ENCODE measurements at places on chromosomes 3 and 15.

GRCh38 chr15:59399465-59400102 is 26.9 kb upstream of the MYO1E start:
- no peak for DNase-seq

DNA sequence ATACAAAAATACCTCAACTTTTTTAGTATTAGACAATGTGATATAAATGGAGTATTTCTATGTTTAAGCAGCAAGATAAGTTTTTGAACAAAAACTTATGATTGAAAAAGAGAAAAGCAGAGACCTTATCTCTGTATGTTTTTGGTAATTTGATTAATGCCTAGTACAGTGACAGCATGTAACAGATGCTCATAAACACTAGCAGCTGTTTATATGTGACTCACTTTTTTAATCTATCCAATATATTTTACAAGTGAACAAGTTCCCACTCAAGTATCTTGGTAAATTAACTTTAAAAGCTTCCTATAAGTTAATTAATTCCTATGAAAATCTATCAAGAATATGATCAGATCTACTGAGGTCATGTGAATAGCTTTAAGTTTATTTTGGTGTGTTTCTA is 55.1 kb downstream of the NGLY1 start:
- no peak for DNase-seq

DNA sequence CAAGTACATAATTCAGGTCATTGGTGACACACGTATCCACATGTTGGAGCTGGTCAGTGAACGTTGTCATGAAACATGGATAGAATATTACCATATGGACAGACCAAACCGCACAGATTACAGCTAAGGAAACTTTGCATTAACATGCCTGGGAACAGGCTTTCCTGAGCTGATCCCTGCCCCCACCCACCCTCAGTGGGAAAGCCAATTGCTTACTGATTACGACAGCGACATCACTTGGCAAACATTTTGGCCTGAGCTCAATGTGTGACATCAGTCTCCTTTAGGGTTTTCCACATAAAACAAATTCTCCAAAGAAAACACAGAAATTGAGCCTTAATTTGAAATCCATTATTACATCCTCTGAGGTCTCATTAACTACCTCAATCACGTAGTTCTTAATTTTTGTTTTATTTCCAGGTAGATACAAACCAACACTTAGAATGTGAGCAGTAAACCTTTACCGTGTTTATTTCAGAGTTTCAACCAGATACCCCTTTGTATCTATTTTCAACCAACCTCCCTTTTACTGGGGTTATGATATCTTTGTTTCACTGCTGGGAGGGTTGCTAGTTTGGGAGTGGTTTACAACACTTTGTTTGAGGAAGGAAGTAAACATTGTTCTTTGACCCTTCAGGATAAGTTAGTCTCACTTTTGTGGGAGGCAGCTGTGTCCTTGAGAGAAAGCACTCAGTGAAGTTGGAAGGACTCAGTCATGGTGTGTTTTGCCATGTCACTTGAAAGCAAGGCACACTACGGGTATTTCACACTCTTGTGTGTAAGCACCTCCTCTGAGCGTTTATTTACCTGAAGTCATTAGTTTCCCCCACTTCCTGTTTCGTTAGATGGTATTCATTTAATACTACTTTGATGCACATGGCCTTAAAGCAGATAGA is 103.1 kb downstream of the CMSS1 start:
- DNase-seq: no peak

DNA sequence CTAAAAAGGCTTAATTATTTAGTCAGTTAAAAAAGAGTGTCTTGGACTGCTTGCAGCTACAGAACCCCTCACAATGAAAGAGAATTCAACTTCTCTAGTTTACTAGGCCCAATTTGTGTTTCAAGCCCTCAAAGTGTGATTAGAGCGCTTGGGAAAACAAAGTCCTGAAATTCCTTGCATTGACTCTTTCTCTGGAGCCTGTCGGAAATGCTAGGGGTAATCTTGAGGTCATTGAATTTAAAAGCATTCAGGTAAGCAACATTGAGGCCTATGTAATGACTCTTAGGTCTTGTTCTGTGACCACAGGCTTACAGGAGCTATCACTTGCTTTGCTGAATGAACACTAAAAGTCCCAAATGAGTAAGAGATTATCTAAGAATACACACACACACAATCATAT is 186.0 kb downstream of the NLGN1 start:
- no peak for DNase-seq

DNA sequence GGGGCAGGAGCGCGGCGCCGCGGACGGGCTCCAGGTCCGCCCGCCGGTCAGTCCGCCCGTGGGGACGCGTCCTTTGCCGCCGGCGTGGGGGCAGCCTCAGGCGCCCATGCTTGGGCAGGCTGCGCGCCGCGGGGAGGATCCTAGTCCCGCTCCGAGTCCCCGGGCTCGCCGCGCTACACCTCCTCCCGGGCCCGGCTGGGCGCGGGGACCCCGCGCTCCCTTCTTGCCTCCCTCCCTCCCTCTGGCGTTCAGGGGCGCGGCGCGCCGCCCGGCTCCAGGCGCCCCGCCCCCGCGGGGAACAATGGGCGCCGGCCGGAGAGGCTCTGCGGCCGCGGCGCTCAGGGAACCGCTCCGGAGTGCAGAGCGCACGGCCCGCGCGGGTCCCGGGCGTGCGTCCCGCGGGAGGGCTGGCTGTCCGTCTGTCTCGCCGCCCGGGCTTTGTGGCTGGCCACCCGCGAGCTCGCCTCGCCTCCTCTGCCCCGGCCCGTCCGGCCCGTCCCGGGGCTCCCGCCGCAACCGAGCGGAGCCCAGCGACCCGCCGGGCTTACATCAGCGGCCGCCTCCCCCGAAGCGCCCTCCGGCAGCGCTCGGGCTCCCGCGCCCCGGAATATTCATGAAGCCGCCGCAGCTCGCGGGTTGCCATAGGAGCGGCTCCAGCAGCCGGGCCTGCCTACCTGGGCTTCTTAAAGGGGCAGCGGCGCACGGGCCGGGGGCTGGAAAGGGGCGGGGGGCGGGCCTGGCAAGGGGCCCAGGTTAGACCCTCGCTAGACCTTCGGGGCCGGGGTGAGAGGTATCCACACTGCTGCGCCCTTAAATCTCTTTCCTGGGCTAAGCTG is at the start of gene HCN4:
Gene HCN4 (minus strand): TSS at position 658 of the 836 bp plus-strand sequence. CDS start 688 bp downstream, outside the sequence.
- DNase-seq: no peak

DNA sequence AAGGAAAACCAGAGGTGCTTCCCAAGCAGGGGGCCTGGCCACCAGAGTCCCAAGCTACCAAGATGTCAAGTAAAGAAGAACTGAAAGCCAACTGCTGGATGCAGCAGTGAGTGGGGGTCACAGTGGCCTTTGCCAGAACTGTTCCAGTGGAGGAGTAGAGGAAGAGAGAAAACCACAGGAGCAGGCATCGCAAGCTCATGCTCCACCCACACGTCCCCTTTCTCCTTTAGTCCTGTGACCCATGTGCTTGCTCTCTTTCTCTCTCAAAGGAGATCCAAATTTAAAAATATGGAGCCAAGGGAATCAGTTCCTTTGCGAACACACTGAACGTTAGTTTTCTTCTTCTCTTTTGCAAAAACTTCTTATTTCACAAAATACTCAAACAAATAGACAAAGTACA is 12.4 kb upstream of the ABHD2 start:
- no peak for DNase-seq

DNA sequence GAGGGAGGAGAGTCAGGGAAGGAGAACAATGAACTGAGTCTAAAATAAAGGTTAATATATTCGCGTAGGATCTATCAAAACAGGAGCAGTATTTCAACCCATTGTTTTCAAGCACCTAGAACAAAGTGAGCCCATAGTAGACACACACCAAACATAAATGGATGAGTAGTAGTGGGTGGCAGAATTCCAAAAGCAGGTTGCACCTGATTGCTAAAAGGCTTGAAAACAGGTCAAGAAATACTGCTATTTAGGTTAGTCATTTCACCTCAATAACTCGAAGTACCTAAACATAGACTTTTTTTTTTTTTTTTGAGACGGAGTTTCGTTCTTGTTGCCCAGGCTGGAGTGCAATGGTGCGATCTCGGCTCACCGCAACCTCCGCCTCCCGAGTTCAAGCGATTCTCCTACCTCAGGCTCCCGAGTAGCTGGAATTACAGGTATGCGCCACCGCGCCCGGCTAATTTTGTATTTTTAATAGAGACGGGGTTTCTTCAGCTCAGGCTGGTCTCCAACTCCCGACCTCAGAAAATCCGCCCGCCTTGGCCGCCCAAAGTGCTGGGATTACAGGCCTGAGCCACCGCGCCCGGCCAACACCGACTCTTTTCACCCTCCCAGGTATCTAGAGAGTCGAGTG is 855 bp upstream of the ABHD5 start:
- no peak for DNase-seq

DNA sequence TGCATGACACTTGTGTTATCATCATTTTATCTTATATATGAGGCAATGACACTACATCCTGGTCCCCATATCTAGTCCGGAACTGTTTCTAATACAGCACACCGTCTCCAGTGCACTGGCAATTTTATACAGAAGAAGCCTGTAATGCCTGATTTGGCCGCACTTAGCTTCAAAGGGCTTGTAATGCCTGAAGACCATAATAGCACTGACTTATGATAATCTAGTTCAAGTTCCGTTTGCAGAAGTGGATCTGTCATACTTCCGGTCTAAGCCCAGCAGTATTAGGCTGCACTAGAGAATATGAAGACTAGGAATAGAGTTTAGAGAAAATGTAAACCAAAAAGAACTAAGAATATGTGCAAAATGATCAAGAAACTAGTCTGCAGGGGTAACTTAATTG is 1.3 kb downstream of the BNIP2 start:
- DNase-seq: no peak

GRCh38 chr3:46705751-46706552 is 4.8 kb downstream of the TMIE start:
- no peak for DNase-seq

GRCh38 chr3:159082519-159082918 is 280.7 kb downstream of the MFSD1 start:
- DNase-seq: no peak

GRCh38 chr15:72845981-72846383 is 62.4 kb upstream of the ADPGK start:
- no peak for DNase-seq

DNA sequence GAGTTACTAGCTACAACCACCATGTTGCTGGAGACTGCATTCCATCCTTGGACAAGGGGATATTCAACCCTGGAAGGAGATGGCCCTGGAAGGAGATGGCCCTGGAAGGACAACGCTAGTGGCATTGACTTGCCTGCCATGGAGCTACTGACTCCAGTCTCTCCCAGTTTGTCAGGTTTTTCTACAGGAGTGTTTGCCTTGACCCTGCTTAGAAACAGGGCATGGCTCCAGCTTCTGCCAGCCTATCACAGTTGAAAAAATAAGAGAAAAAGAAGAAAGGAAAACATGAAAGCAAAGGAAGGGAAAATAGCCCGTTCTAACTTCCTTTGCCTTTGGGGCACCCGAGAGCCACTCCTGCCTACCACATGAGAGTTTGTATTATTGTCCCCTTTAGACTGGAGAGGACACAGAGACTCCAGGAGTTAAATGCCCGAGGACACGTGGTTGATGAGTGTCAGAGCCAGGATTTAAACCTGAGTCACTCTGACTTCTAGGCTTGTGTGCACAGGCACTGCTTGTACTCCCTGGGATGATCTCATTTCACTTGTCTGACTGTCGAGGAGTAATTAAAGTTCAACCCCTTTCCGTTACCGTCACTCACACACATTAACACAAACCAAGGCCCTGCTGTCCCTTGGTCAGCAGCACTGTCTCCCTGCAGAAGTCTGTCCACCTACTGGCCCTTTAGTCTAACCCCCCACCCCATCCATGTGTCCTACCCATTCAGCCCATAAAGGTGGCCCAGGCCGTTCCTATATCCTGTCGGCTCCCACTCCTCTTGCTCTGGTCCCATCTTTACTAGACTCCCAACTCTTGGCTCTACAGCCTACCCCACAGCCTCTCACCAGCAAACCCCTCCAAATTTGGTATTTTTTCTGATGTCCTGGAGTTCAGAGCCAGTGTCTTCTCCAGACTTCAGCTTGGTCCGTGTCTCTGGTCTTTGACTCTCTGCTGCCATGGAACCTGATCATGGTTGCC is 46.1 kb downstream of the C2CD4A start:
- no peak for DNase-seq

- no peak for DNase-seq
Measured at GRCh38 chr3:127606981-127607595, 8.9 kb downstream of the MCM2 start.

- DNase-seq: no peak
Measured at GRCh38 chr15:83206526-83207008, 1.1 kb downstream of the HDGFL3 start.

DNA sequence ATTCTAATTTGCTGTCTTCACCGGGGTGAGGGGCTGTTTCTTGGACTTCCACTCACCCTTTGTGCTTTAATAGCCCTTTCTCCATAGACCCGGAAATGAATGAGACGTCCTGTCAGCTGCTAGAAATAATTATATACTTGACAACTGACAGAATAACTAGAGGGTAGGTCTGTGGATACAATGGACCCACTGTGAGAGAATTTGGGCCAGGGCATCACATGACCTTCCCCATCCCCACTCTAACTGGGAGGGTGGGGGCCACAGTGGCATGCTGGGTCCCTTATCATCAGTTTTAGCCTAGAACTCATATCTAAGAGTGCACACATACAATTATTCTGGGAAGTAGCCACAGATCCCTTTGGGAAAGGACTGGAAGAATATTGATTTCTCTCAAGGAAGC is 25.9 kb upstream of the MINAR1 start:
- DNase-seq: no peak

DNA sequence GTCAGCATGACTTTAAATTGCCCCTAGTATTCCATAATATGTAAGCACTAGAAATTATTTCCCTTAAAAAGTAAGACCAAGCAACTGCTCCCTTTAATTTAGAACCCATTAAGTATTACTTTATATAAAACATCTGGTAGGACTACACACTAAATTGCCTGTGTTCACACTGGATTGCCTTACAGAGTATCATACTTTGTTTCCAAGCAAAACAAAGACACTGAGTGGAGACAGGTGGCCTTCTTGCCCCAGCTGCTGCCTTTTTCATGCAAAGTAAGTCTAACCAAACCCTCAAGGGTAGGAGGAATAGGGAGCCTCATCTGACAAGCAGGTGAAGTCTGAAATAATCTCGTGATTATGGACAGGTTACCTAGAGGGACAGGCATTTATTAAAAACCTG is 87.3 kb downstream of the PEX5L start:
- no peak for DNase-seq

DNA sequence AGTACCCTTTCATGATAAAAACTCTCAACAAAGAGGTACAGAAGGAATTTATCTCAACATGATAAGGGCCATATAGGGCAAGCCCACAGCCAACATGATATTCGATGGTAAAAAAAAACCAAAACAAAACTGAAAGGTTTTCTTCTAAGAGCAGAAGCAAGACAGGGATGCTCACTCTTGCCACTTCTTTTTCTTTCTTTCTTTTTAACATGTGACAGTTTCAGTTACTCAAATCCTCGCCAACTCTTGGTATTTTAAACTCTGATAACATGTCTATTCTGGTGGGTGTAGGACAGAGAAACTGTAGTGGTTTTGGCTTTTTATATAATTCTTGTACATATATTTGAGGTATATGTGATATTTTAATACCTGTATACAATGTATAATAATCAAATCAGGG is 74.0 kb upstream of the NMNAT3 start:
- DNase-seq: no peak

DNA sequence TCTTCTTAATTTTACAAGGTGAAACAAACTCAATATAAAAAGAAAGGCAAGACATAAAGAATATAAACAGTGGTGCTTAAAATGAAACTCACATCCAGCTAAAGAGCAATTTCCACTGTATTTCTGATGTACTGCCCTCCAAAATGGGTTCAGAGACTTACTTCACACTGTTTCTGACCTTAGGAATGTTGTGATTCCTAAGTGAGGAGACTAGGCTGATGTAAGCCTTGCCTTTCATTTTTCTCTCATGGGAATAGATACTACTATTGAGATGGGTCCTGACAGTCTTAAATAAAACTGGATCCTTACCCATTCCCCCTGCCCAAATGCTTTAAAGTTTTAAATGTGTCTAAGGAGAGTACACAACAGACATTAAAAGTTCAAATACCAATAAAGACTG is 86.9 kb downstream of the CBLB start:
- DNase-seq: no peak
